ENCODE measurements at places on chromosomes 12 and 14. TPM values are rescaled to one million over a fixed set of nuclear protein-coding genes. Genes with fewer than 3 reads are reported as not detected.

Gene ADIPOR2
- polyA plus RNA-seq: 5.8 TPM

DNA sequence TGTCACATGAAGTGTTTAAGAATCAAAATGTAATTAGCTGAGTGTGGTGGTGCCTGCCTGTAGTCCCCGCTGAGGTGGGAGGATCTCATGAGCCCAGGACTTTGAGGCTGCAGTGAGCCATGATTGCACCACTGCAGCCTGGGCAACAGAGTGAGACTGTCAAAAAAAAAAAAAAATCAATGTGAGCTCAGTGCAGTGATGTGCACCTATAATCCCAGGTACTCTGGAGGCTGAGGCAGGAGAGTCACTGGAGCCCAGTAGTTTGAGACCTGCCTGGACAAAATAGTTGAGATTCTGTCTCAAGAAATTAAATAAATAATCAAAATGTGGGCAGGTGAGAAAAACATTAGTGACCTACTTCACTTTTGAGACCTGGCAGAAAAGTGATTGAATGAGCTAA is 140.0 kb downstream of the MON2 start:
- no peak for DNase-seq
- H3K27me3 ChIP-seq: no peaks in the 10 kb centered on the region

Gene INHBE
- 0.23 TPM for polyA plus RNA-seq

Gene SCNN1A
- not detected for polyA plus RNA-seq

Gene CCNB1IP1
- polyA plus RNA-seq: 76.9 TPM

DNA sequence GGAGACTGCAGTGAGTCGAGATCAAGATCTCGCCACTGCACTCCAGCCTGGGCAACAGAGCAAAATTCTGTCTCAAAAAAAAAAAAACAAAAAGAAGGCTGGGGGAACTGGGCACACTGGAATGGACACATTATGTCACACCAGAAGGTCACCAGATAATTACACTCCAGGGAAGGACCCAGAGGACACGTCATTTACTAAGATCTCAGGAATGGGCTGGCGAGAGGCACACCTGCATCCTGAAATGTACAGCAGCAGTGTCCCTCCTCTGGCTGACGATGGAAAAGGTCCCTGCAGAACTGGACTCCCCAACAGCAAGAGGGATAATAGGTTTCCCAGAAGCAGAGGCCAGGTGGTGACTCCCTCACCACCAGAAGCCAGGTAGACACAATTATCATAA is 243.5 kb downstream of the BCL11B start:
- H3K27ac ChIP-seq: no peak overlapping the region
- no peak for DNase-seq
- no peaks in the 10 kb centered on the region for H3K4me1 ChIP-seq

DNA sequence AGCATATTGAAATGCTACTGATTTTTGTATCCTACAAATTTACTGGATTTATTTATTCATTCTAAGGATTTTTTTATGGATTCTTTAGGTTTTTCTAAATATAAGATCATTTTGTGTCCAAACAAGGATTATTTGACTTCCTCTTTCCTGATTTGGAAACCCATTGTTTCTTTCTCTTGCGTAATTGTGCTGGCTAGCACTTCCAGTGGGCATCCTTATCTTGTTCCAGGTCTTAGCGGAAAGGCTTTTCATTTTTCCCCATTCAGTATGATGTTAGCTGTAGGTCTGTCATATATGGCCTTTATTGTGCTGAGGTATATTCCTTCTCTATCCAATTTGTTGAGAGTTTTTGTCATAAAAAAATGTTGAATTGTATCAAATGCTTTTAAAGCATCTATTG is 57.2 kb upstream of the RHOJ start:
- H3K4me3 ChIP-seq: no peak overlapping the region
- no peaks in the 10 kb centered on the region for H3K36me3 ChIP-seq
- H3K27ac ChIP-seq: no peak overlapping the region
- no peaks in the 10 kb centered on the region for H3K4me1 ChIP-seq
- no peaks in the 10 kb centered on the region for H3K27me3 ChIP-seq

Gene TSPAN19
- 1.9 TPM for polyA plus RNA-seq

Gene MANSC4
- not detected for polyA plus RNA-seq

DNA sequence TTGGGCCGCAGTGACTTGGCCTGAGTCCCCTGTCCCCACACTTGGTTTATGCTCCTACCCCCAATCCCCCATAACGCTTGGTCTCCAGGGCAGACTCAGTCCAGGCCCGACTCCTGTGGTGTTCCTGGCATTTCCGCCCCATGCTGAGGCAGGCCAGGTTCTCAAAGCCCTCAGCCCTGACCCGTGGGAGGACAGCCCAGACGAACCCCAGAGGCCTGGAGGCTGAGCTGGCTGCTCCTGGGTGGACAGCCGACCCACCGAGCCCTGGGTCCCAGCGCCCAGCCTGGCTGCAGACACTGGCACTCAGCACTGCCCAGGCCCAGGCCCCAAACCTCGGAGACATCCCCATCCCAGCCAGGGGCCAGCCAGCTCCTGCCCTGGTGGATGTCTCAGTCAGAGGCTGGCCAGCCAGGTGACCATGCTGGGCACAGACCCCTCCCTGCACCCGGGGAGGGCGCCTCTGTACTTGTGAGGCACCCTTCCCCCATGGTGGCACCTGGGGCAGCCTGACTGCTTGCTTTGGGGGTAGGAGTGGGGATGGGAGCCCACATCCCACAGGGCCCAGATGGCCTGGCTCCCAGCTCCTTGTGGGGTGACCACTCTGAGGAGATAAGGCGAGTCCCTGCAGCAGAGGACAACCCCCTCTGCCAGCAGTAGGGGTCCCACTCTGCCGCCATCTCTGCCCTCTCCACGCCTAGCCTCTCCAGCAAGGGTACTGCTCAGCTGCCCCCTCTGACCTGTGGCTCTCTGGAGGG is 1.4 kb downstream of the PLD4 start:
- peaks cover 32% of the 10 kb centered on the region for H3K4me1 ChIP-seq
- H3K27me3 ChIP-seq: peaks cover 9% of the 10 kb centered on the region
- H3K27ac ChIP-seq: peak overlapping the region; percentile 56
- DNase-seq: no peak
- H3K36me3 ChIP-seq: no peaks in the 10 kb centered on the region

Gene TULP3
- polyA plus RNA-seq: 25.8 TPM

GRCh38 chr12:71438670-71439361 is 782 bp upstream of the LGR5 start:
- peak; percentile 39 for DNase-seq
- peak overlapping the region; percentile 32 for H3K4me3 ChIP-seq
- peaks cover 4% of the 10 kb centered on the region for H3K4me1 ChIP-seq
- peaks cover 63% of the 10 kb centered on the region for H3K27me3 ChIP-seq
- H3K36me3 ChIP-seq: no peaks in the 10 kb centered on the region
- H3K27ac ChIP-seq: no peak overlapping the region

DNA sequence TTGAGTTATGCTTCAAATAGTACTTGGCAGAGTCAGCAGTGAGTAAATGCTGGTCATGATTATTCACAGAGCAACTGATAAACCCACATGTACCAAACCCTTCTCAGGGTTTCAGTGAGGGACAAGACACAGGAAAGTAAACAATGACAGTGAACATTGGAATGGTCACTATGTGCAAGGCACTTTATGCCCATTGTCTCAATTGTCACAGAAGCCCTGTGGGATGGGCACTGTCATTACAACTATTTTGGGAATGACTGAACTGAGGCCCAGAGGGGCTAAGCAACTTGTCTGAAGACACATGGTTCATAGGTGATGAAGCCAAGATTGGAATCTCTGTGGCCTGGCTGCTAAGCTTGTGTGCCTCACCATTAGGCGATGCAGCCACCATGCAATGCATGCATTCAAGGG is 238.5 kb downstream of the RBM19 start:
- H3K4me3 ChIP-seq: no peak overlapping the region
- no peak for DNase-seq
- no peaks in the 10 kb centered on the region for H3K36me3 ChIP-seq
- no peaks in the 10 kb centered on the region for H3K4me1 ChIP-seq
- H3K27me3 ChIP-seq: peaks cover 33% of the 10 kb centered on the region
- H3K27ac ChIP-seq: no peak overlapping the region
